Calu3 (cell line): ENCODE measurements at places on chromosomes 12 and 14. TPM values are rescaled to one million over a fixed set of nuclear protein-coding genes. Genes with fewer than 3 reads are reported as not detected.

DNA sequence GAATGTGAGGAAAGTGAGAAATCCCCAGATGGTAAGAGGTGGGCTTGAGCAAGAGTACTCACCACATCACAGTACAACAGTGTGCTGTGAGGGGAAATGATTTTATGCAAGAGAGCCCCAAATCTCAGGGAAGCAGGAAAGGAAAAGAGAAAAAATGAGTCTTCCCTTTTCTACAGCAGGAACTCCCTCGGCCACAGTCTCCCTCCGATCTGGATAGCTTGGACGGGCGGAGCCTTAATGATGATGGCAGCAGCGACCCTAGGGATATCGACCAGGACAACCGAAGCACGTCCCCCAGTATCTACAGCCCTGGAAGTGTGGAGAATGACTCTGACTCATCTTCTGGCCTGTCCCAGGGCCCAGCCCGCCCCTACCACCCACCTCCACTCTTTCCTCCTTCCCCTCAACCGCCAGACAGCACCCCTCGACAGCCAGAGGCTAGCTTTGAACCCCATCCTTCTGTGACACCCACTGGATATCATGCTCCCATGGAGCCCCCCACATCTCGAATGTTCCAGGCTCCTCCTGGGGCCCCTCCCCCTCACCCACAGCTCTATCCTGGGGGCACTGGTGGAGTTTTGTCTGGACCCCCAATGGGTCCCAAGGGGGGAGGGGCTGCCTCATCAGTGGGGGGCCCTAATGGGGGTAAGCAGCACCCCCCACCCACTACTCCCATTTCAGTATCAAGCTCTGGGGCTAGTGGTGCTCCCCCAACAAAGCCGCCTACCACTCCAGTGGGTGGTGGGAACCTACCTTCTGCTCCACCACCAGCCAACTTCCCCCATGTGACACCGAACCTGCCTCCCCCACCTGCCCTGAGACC is 7.8 kb downstream of the ATN1 start:
- no peaks in the 10 kb centered on the region for H3K27me3 ChIP-seq
- peaks cover 74% of the 10 kb centered on the region for H3K36me3 ChIP-seq
- H3K27ac ChIP-seq = peak overlapping the region; percentile 93
- peak overlapping the region; percentile 75 for H3K4me3 ChIP-seq

The CACNA2D4 gene
- 0.80 and 0.86 TPM in 2 replicates for total RNA-seq

The ENDOU gene
- 0.42 TPM in 1 of 2 replicates, not detected in the other for total RNA-seq

The PLXNC1 gene
- 1.3 and 2.3 TPM in 2 replicates for total RNA-seq

The PITPNM2 gene
- total RNA-seq = 7.8 and 8.4 TPM in 2 replicates

GRCh38 chr14:85688006-85688405 is 158.1 kb downstream of the FLRT2 start:
- no peaks in the 10 kb centered on the region for H3K36me3 ChIP-seq
- H3K4me1 ChIP-seq = no peaks in the 10 kb centered on the region
- DNase-seq = no peak
- H3K4me3 ChIP-seq = no peak overlapping the region
- H3K27me3 ChIP-seq = no peaks in the 10 kb centered on the region

The ACSS3 gene
- 0.21 and 0.47 TPM in 2 replicates for total RNA-seq

DNA sequence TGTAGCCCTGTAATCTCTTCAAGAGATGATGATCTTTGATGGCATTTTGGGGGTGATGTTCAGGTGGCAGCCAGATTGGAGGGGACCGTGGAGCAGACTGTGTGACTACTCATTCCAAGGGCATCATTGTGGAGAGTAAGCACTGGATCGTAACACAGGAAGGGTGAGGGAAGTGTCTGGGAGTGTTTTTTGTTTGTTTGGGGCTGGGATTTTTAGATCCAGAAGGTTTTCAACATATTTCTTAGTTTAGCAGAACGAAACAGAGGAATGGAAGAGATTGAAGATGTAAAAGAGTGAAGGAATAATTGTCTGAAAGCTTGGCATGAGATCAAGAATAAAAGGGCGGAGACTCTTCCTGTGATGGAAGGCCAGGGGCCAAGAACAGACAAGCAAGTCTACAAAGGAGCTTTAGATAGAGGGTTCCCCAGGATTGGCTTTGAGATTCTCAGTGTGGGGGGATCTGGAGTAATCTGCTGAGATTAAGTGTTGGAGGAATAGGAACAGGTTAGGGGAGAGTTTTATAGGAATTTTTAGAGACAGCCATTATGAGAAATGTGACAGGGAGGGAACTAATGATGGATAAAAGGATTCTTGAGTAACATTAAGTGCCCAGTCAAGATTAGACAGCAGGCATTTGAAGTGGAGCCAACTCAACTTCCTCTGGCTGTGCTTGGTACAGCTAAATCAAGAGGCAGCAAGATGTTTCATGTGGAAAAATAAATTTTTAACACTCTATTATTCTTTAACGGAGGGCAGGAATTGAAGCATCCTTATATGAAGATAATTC is 79.7 kb upstream of the REP15 start:
- H3K4me1 ChIP-seq = peaks cover 55% of the 10 kb centered on the region
- no peak for DNase-seq
- no peak overlapping the region for H3K27ac ChIP-seq
- no peaks in the 10 kb centered on the region for H3K27me3 ChIP-seq

GRCh38 chr12:103697971-103698751 is 111.1 kb downstream of the STAB2 start:
- H3K4me3 ChIP-seq = no peak overlapping the region
- no peaks in the 10 kb centered on the region for H3K4me1 ChIP-seq
- no peaks in the 10 kb centered on the region for H3K36me3 ChIP-seq
- no peak for DNase-seq
- H3K27me3 ChIP-seq = peaks cover 56% of the 10 kb centered on the region
- no peak overlapping the region for H3K27ac ChIP-seq

- no peaks in the 10 kb centered on the region for H3K4me1 ChIP-seq
- no peak overlapping the region for H3K4me3 ChIP-seq
- no peaks in the 10 kb centered on the region for H3K27me3 ChIP-seq
- DNase-seq = no peak
- H3K27ac ChIP-seq = no peak overlapping the region
- H3K36me3 ChIP-seq = no peaks in the 10 kb centered on the region
Observed at GRCh38 chr12:130608132-130608531, 108.0 kb downstream of the RIMBP2 start.

DNA sequence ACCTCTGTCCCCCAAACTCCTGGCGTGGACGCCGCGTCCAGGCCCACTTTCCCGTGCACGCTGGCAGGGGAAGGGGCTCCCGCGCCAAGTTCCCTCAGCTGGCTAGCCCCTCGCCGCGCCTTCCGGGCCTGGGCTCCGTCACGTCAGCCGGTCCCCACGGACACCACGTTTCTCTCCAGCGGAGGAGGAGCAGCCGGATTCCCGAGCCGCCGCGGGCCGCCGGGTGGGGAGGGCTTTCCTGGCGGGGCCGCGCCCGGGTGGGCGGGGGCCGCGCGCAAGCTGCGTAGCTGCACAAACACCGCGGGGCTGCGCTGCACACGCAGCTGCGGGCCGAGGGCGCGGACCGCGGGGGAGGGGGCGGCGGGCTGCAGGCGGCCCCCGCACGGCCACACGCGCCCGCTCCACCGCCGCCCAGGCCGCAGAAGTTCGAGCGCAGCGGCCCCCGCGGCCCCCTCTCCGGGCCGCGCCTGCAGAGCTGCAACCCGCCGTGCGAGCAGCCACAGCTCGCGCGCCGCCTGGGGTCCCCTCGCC is 45.1 kb upstream of the PNMA1 start:
- no peaks in the 10 kb centered on the region for H3K27me3 ChIP-seq
- peak overlapping the region; percentile 87 for H3K27ac ChIP-seq
- H3K4me3 ChIP-seq = peak overlapping the region; percentile 73
- H3K36me3 ChIP-seq = peaks cover 44% of the 10 kb centered on the region

The TAS2R20 gene
- 2.4 and 3.3 TPM in 2 replicates for total RNA-seq
